ENCODE measurements at places on chromosomes 11 and 22.
A peak's percentile ranks its signal among the peaks of the same experiment; 100 is the strongest.

- no peak for DNase-seq
These were observed 8.7 kb downstream of the SPTBN2 start for GRCh38 chr11:66720223-66720898.

GRCh38 chr11:119525180-119525866 is 102.4 kb upstream of the THY1 start:
- no peak for DNase-seq

- DNase-seq: no peak
These were observed 21.4 kb upstream of the CRTAM start for GRCh38 chr11:122816761-122817520.

DNA sequence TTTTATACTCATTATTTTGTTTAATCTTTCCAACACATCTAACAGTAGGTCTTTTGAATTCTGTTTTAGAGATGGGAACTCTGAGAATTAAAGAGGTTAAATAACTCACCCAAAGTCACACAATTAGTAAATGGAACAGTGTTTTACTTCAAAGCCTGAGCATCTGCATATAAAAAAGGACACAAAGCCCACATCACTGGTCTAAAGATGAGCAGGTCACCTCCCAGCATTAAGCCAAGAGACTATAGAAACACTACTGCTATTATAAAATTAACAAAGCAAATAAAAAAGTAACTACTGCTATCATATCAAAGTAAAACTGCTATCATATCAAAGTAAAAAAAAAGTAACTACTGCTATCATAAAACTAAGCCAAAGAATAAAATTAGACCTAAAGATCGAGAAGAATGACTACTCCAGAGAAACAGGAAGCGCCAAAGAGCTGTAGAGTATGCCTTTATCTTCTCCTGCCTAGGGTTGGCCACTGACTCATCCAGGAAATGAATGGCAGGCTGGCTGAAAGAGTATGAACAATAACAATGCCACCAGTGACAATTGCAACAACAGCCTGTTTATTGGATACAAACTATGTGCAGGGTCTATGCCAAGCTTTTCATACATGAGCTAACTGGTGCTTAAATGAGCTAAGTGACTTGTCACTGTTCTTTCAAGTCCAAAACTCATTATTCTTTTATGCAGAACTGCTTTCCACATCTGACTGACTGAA is 1153.0 kb upstream of the TENM4 start:
- peak; percentile 95 for DNase-seq

- no peak for DNase-seq
These were observed 437 bp downstream of the SLC43A3 start for GRCh38 chr11:57426439-57426928.

- DNase-seq: no peak
These were observed 965 bp upstream of the ASCC2 start for GRCh38 chr22:29839039-29839438.

GRCh38 chr11:44885065-44885810 is 65.4 kb downstream of the TP53I11 start:
- no peak for DNase-seq

DNA sequence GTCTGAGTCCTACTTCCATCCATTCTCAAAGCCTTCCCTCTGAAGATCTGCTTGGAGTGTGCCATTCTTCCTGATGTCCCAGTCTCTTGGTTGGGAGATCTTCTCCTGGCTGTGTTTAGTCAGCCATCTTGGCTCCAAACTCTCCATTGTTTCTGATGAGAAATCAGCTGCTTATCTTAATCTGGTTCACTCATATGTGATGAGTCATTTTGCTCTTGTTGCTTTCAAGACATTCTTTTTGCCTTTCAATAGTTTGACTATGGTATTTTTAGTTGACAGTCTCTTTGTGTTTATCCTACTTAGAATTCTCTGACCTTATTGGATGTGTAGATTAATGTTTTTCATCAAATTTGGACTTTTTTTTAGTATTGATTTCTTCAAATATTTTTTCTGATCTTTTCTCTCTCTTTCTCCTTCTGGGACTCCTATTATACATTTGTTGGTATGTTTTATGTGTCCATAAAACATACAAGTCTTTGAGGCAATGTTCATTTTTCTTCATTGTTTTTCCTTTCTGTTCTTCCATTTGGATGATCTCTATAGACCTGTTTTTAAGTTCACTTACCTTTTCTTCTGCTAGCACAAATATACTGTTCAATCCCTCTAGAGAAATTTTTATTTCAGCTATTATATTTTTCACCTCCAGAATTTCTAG is 77.2 kb upstream of the CLPB start:
- DNase-seq: no peak

DNA sequence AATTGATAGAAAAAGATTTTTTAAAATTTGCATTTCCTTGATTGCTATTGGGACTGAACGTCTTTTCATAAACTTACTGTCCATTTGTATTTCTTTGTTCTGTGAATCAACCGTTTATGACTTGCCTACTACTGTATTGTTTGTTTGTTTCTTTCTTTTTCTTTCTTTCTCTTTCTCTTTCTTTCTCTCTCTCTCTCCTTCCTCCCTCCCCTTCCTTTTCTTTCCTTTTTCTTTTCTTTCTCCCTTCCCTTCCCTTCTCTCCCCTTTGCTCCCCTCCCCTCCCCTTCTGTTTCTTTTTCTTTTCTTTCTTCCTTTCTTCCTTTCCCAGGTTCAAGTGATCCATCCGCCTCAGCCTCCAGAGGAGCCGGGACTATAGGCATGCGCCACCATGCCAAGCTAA is 46.9 kb downstream of the NF2 start:
- no peak for DNase-seq

GRCh38 chr11:65781962-65782815 is 1.4 kb upstream of the AP5B1 start:
- no peak for DNase-seq

DNA sequence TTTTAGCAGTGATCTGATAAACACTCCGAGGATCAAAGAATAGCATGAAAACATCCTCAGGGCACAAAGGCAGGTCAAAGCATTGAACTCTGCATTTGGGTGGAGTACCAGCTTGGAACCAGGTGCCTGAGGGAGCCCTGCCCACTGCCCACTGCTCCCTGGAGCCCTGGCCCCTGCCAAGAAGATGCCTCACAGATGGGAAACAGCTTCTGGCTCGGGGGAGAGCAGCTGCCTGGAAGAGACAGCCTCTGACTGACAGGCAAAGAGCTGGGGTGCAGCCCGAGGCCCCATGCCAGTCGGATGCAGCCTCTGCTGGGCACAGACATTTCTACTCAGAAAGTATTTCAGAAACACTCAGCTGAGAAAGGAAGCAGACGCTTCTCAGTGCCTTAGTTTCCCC is 13.2 kb downstream of the LMO1 start:
- no peak for DNase-seq

DNA sequence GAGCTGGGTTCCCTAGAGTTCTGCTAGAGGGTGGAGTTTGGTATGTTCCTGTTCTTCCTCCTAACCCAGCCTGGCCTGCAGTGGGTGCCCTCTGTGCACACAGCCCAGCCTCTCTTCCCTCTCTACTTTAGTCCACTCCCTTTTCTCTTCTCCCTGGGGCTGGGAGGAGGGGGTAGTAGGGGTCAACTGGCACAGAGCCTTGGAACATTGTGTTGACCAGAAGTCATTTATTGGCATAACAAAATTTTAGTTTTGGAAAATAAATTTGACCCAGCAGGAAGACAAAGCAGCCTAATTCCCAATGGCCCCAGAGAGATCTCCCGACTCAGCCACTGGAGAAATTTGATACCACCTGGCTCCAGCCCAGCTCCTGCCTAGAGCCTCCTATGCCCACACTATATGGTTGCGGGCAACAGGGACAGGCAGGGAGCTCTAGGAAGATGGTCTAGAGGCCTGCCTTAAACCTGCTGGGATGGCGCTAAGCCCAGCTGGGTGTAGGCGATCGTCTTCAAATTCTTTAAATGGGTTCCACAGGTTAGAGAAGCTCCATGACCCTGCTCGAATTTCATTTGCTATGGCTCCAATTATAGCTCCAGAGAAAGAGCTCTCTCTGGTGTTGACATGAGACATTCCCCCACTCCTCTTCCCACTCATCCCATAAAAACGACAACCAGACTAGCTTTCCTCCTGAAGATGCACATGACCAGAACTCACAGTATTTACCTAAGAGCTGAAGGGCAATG is 9.9 kb downstream of the PCSK7 start:
- DNase-seq: no peak

DNA sequence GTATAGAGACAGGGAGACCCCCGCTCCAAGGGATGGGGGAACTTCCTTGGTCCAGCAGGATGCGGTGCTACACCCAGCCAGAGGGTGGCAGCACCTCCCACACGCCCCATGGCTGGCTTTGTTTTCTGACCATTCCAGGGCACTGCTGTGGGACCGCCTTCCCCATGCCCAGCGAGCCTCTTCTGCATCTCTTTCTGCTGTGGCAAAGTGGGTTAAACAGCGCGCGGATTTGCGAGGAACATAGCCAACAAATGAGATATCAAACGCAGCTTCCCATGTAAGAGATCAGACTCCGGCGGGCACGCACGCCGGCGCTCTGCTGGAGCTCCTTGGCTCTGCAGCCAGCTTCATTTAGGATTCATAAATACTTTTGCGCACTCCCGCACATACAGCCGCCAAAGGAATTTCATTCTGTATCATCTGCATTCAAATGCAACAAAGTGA is 485.8 kb upstream of the CADM1 start:
- DNase-seq: no peak

- DNase-seq: no peak
These were observed 73.8 kb upstream of the CDON start for GRCh38 chr11:126136507-126136906.

- no peak for DNase-seq
These were observed 9.7 kb downstream of the CRYBB1 start for GRCh38 chr22:26608129-26608528.

DNA sequence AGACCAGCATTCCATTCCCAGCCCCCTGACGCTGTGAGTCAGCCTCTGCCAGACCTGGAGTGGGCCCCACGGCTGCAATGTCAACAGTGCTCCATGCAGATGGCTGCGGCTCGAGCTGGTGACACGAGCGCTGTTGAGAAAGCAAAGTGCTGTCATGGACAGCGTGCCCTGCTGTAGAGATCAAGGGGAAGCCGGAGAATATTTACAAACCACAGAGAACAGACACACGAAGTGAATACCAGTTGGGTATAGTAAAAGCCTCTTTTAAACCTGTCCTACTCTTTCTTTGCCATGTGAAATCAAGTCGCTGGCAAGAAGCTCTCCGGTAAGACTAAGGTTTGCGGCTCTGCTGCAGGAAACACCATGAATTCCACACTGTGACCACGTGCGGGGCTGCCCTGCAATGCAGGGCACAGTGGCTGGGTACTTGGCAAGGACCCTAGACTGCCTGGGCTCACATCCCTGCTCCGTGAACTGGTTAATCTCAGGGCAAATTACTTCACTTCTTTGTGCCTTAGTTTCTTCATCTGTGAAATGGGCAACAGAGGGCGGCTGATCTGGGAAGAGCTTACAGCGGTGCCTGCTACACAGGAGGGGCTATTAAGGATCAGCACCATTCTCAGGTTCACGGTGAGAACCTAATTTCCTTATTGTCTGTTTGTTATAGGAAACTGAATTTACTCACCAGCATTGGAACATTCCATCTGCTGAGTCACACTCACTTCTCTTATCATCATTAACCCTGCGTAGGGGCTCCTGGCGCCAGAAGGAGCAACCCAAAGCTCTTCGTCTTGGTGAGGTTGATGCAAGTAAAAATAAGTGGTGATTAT is 27.8 kb upstream of the ELFN2 start:
- no peak for DNase-seq

DNA sequence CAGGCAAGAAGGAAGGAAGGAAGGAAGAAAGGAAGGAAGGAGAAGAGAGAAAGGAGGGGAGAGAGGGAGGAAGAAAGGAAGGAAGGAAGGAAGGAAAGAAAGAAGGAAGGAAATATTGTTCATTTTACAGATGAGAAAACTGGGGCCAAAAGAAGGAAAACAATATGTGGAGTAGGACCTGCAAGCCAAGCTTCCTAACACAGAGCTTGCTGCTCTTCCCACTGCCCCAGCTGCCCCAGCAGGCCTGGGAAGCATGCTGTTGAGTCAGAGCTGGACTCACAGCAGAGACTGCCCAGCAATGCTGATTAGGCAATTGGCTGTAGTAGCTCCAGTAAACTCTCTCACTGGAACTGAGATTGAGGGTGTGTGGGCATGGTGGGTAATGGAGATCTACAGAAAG is 42.6 kb upstream of the SMCO4 start:
- DNase-seq: no peak

GRCh38 chr11:46676436-46677158 is 23.8 kb downstream of the ARHGAP1 start:
- DNase-seq: no peak

DNA sequence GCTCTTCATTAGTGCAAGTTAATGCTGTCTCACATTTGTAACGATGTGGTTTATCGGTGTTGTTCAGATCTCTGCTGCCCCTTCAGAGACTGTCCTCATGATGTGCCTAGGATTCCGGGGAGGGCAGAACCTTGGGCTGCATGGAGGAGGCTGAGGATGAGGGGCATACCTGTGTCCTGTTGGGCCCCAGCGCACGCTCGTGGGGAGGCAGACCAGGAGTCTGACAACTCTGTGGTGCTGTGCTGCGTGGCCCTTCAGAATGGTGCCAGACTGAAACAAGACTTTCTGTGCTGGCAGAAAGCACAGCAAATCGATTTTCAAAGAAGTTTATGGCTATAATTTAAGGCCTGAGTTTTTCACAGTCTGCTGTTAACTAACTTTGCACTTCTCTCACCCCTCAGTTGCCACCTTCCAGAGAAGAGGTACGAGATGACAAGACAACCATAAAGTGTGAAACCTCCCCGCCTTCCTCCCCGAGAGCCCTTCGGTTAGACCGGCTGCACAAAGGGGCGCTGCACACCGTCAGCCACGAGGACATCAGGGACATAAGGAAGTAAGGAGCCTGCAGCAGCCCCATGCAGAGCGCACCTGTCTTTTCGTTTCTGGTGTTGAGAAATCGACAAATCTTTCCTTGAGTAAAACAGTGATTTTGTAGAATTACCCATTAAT is 44.3 kb upstream of the CTTN start:
- DNase-seq: no peak

GRCh38 chr22:46107089-46107664 is 43.1 kb upstream of the PPARA start:
- DNase-seq: no peak

GRCh38 chr11:9263840-9264315 is 1.3 kb downstream of the DENND5A start:
- no peak for DNase-seq

GRCh38 chr22:24285245-24285644 is 14.6 kb downstream of the SPECC1L start:
- DNase-seq: no peak

DNA sequence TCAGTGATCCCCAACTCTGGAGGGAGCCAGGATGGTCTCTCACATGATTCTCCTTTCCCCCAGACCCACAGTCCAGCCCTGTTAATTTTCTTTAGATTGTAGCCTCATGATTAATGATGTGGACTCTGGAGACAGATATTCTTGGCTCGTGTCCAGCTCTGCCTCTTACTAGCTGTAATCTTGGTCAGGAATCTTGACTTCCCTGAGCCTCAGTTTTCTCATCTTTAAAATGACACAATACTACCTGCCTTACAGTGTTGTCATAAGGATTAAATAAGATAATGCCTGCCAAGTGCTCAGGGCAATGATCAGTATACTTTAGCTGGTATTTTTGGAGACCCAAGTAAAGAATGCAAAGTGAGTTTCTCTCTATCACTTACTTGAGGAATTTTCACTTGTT is 60.0 kb downstream of the SPECC1L start:
- no peak for DNase-seq

- no peak for DNase-seq
These were observed 677.6 kb downstream of the NTM start for GRCh38 chr11:132048040-132048439.

All from SW 1271 (cell line).